ENCODE measurements at places on chromosomes 12 and 14.

- DNase-seq, result no peak
Observed at GRCh38 chr14:74469548-74470518, 23.3 kb downstream of the NPC2 start.

- peak; percentile 88 for DNase-seq
Observed at GRCh38 chr12:52010152-52010622, 3.4 kb downstream of the TAMALIN start.

DNA sequence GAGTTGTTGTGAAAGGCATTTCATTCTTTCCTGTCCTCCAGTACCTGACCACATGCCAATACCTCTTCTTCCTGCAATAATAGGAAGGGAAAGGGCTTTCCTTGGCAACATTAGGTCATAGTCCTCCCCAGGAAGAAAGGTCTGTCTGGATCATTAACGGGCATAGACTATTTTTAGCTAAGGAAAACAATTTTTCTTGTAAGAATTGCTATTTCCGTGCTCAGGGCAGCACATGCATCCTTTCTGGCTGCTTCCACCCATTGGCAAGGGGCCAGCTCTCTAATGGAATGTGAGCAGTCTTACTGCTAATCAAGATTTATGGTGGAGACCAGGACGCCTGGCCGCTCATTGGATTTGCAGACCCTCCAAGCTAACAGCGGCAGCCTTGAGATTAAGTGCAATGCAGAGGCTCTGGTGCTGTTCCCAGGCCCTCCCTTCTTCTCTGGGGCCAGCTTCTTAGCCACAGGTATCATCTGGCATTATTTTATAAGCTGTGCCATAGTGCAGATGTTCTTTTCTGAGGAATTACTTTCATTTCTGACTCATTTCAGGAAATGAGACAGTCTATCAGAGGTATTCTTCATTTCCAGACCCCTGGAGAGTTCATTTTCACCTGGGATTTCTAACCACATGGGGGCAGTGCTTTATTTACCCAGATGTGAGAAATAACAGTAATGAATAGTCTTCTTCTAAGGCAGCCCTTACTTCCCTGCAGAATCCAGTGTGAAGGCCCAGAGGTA, 52.9 kb downstream of the ANO6 start:
- DNase-seq, result peak; percentile 99

DNA sequence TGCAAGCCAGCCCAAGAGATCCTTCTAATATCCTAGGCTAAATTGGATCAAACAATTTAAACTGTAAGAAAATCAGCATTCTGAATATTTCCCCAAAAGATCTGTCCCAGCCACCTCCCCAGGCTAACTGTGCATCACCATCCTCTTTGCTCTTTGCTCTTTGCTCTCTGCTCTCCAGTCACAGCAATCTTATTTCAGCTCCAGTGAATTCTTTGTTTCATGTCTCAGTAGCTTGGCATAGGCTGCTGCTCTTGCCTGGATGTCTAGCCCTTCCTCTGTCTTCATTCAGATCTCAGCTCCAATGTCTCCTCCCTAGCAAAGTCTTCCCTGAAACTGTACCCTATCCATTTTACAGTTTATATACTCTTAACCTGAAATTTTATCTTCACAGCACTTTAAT, 399.8 kb upstream of the USP15 start:
- no peak for DNase-seq

GRCh38 chr12:89162589-89163261, 189.6 kb downstream of the DUSP6 start:
- peak; percentile 92 for DNase-seq

GRCh38 chr12:89651192-89651591, 57.4 kb downstream of the ATP2B1 start:
- no peak for DNase-seq

- no peak for DNase-seq
Observed at GRCh38 chr14:52878469-52878868, 72.4 kb downstream of the FERMT2 start.

- DNase-seq, result no peak
Observed at GRCh38 chr14:29370024-29370423, 557.6 kb downstream of the PRKD1 start.

GRCh38 chr14:40115583-40115982, 683.4 kb upstream of the FBXO33 start:
- no peak for DNase-seq

DNA sequence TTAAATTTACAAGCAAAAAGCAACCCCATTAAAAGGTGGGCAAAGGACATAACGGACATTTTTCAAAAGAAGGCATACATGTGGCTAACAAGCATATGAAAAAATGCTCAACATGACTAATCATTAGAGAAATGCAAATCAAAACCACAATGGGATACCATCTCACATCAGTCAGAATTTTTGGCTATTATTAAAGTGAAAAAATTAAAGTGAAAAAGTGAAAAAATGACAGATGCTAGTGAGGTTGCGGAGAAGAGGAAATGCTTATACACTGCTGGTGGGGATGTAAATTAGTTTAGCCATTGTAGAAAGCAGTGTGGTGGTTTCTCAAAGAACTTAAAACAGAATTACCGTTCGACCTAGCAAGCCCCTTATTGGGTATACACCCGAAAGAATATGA, 7.9 kb downstream of the OTOGL start:
- no peak for DNase-seq

DNA sequence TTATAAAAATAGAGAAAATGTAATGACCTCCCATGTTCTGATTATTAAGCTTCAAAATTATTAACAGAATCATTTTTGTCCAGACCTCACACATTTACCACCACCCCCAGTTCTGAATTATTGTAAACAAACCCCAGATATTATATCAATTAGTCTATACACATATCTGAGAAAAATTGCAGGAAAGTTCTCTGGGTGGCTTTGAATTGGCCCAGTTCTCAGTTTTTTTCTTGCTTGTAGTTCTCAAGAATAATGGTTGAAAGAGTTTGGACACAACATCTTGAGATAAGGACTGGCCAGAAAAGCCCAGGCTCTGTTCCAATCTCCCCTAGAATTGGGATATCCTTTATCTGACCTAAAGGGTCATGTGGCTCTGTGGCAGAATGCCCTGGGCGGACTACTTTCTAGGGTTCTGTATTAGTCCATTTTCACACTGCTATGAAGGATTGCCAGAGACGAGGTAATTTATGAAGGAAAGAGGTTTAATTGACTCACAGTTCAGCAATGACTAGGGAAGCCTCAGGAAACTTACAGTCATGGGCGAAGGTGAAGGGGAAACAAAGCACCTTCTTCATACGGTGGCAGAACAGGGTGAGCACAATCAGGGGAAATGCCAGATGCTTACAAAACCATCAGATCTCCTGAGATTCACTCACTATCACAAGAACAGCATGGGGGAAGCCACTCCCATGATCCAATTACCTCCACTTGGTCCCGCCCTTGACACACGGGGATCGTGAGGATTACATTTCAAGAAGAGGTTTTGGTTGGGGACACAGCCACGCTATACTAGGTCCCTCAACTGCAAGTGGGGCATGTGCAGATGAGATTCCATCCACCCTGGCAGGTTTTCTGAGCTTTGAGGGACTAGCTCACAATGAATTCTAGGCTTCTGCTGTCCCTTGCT, 1504.6 kb upstream of the FLRT2 start:
- no peak for DNase-seq

DNA sequence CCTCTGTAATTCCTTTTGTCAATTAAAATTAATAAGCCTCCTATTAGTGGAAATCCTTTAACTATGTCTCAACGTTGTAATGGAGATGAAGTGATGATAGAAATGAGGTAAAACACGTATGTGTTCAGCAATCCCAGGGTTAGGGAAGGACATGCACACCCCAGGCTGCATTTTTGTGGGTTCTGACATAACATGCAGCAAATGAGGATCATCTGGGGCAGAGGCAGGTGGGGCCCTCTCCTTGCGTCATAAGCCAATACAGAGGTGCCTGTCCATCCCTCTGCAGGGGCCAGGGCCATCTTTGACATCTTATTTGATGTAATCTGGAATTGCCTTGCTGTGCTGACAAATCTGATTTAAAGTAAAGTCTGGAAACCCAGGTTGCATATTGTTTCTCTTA, 73.2 kb downstream of the MYRFL start:
- DNase-seq, result no peak

GRCh38 chr12:57012600-57013465, 3.5 kb downstream of the TAC3 start:
- no peak for DNase-seq

GRCh38 chr14:43166163-43166562, 1340.9 kb downstream of the FSCB start:
- no peak for DNase-seq

DNA sequence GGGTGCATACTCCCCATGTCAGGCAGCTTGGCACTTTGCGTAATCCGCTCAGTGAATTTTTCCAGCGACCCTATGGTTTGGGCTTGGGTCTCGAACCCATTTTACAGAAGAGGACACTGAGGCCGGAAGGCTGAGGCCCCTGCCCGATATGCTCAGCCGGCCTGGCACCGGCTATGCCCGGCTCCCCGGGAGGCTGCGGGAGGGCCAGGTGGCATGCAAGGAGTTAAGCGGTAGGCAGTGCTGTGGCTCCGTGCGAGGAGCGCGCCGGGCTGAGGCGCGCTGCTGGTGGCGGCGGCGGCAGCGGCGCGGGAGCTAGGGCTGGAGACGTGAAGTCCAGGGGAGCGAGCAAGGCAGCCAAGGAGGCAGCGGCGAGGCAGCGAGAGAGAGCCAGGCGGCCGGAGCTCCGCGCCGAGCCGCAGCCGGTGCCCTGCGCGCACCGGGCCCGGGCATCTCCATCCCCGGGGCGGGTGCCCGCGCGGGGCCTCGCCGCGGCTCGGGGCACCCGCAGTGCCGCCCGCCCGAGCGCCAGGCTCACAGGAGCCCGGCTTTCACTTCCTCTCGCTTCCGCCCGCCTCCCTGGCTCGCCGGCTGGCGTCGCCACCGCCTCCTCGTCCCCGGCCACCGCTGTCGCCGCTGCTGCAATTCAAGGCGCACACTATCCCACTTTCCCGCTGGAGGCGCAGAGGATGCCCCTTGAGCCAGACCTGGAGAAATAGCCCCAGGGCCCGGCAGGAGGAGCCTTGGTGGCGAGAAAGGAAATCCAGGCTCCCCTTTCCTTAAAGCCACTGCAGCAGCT, at the start of gene WSCD2:
Gene WSCD2 (plus strand): TSS at position 272 of the 796 bp plus-strand sequence. CDS start 66,545 bp downstream, outside the sequence.
- no peak for DNase-seq

DNA sequence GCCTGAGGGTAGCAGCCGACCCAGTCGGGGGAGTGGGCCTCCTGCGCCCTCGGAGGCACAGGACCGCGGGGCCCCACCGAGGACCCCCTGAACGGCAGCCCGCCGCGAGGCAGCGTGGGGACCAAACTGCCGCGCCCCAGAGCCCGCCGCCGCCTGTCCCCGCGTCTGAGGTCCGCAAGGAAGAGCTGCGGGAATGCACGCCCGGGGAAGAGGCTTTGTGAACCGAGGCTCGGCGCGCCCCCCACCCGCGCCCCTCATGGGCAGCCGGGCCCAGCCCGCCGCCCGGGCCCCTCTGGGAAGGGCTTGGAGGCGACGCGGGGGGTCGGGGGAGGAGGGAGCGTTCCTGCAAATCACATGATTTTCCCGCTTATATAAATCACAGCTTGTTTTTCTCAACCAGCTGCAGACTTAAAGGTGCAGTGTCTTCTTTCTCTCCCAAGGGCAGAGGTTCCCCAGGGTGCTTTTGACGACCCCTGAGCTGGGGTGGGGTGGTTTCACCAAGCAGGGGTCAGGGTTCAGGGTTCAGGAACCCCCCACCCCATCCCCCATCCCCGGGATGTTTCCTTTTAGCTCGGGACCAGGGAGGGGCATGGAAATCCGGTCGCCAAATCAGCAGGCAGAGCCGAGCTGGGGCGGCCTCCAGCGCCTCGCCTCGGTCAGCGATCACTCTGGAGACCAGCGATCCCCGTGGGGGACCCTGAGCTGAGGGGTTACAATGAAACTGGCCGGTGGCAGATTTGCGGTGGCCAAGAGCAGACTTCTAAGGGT, 44.7 kb upstream of the ATP23 start:
- peak; percentile 17 for DNase-seq

- no peak for DNase-seq
Observed at GRCh38 chr12:67427336-67427735, 158.2 kb downstream of the CAND1 start.

- no peak for DNase-seq
Observed at GRCh38 chr12:47312808-47313426, 233.2 kb upstream of the AMIGO2 start.

DNA sequence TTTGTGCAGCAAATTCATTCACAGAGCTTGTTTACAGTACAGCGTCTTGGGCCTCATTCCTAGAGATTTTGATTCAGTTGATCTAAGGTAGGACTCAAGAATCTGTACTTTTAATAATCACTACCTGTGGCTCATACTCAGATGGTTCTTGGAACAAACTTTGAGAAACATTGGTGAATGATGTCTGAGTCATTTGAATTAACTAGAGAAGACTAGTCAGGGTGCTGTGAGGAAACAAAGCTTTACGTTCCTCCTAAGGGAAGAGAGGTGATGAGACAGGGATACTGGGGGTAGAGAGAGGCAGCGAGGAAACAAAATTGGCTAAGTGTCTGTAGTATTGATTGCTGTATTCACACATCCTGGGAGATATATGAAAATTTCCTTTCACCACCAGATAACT, 109.4 kb downstream of the SLC15A5 start:
- no peak for DNase-seq

DNA sequence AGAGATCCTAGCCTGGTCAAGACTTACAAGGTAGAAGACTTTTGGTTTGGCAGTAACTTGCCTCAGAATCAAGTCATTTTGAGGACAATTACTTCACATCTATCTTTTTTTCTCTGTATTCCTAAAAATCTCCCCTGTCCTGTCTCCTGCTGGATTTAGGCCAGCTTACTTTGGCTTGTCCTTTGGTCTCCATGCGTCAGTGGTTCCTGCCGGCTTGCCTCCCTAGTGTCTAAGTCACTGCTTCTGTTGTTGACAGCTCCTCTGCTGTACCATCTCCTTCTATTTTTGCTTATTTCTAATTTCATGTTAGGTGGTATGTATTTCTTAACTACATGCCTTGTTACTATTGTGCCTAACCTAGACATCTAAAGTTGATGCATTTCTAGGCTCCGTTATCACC, 39.7 kb upstream of the FBLN5 start:
- no peak for DNase-seq

DNA sequence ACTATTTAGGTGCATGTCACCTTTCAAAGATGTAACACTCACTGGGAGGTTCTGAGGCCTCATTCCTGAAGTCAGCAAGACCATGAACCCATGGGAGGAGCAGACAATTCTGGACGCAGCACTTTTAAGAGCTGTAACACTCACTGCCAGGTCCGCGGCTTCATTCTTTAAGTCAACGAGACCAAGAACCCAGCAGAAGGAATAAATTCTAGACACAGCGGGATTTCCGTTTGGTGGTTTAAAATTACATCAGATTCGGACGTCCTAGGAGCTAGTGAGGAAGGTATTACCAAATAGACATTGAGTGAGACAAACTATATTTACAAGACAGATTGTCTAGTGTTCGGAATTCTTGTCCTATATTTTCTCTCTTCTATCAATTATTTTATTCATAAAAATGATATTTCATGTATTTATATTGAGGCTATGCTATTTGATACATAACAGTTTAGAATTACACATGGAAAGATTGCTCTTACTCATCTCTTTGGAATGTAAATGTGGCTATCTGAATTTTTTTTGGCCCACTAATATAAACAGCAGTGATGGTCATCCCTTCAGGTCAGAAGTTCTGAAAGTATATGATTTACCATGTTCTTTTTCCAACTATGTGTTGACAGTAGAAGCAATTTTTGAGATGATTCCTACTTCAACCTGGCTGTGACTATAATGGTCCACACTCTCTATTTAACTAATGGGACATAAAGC, 1973.0 kb upstream of the FLRT2 start:
- DNase-seq, result no peak
